ENCODE measurements at places on chromosomes 13 and 19.

GRCh38 chr19:14410091-14411051, 8.8 kb downstream of the DDX39A start:
- DNase-seq = no peak

GRCh38 chr13:54394085-54394700, 1365.6 kb downstream of the OLFM4 start:
- DNase-seq = no peak

DNA sequence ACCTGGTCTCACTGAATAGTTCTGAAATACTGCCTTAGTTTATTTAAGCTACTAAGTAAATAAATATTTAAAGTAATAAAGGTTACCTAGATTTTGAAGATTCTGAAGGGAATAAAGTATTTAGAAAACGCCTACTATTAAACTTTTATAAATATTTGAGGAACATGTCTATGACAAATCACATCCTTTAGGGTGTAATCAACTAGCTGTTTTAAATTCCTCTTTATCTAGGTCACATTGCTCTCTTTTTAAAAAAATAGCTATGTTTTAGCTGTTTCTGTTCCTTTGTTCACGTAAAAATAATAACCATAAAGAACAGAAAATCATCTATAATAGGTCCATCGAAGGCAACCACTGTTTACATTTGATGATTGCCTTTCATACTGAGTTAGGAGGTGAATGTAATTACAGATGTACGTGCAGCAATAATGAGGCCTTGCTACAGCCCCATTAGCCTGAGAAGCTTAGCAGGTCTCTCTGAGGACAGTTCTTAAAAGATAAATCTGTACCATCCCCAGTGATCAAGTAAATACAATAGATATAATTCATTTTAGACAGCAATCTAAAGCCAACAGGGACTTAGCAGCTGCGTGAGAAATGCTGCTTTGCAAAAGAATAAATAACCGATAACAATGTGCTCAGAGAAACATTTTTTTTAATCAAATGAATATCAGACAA, 449.5 kb downstream of the LIG4 start:
- DNase-seq = no peak

- no peak for DNase-seq
These were observed 40.7 kb downstream of the MZT1 start for GRCh38 chr13:72686766-72687165.

GRCh38 chr13:49858178-49858856, 65.8 kb upstream of the KPNA3 start:
- no peak for DNase-seq

GRCh38 chr13:112711528-112712265, 21.9 kb downstream of the ATP11A start:
- DNase-seq = peak; percentile 12

GRCh38 chr13:36142735-36143134, 11.6 kb upstream of the DCLK1 start:
- no peak for DNase-seq

GRCh38 chr19:371501-372168, 27.0 kb upstream of the MIER2 start:
- no peak for DNase-seq

DNA sequence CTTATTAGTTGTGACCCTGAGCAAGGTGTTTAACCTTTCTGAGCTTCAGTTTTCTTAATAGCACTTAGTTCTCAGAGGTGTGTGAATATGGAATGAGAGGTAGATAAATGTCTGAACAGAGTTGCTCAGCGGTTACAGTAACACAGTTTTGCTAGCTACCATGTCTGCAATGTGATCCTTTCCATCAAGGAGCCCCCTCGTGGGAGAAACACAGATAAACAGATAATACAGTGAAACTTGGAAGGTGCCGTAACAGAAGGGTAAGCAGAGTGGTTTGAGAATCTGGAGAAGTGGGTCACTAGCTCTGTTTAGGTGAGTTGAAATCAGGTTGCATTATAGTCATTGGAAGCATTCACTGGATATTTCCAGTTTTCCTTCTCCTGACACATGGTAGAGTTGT, 38.9 kb downstream of the IRS2 start:
- DNase-seq = no peak

DNA sequence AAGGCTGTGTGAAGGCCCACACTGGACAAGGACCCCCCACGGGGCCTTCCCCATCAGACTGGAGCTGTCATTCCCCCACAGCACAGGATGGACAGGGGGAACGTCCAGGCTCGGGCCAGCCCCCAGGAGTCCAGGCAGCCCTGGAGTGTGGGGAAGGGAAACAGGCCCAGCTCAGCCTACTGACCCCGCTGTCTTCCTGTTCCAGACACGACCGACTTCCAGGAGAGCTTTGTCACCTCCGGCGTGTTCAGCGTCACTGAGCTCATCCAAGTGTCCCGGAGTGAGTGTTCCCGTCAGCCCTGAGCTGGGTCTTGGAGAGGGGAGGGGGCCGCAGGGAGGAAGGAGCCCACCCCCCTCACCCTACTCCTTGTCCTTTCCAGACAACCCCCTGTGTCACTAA, 47.0 kb downstream of the SMIM24 start:
- DNase-seq = no peak

GRCh38 chr13:42996584-42996983, 4.5 kb upstream of the EPSTI1 start:
- no peak for DNase-seq

DNA sequence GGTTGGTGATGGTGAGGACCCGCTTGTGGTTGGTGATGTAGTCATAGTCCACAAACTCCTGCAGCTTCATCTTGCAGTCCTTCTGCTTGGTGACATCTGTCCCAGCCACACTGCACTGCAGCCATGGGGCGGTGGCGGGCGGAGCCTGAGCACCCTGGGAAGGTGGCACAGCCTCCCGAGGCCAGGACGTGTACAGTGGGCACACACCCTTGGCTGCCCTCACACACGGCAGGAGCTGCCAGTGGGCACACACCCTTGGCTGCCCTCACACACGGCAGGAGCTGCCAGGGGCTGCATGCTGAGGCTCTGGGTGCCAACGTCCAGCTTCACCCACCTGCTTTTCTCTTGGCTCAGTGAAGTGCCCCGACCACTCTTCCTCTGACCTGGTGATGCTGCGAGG, 128.7 kb downstream of the TUBA3C start:
- no peak for DNase-seq

GRCh38 chr13:48258002-48258401, 25.0 kb downstream of the ITM2B start:
- no peak for DNase-seq

Data from stimulated activated CD4-positive, alpha-beta T cell treated with anti-CD3 and anti-CD28 coated beads, Interleukin-4, amount 100 ng/mL, for 24 hours (primary cell).